Activated T-helper 1 cell treated with anti-CD3 and anti-CD28 coated beads, Interleukin-12 subunit alpha, Interleukin-12 subunit beta, Interleukin-2, Interleukin-4 antibody, amounts not matched to agents 30 ng/mL and 10 ng/mL and 1 ng/mL, durations not matched to agents 14 hours and 24 hours and 36 hours (primary cell): ENCODE measurements at places on chromosomes 1 and 21. TPM values are rescaled to one million over a fixed set of nuclear protein-coding genes. Genes with fewer than 3 reads are reported as not detected.

DNA sequence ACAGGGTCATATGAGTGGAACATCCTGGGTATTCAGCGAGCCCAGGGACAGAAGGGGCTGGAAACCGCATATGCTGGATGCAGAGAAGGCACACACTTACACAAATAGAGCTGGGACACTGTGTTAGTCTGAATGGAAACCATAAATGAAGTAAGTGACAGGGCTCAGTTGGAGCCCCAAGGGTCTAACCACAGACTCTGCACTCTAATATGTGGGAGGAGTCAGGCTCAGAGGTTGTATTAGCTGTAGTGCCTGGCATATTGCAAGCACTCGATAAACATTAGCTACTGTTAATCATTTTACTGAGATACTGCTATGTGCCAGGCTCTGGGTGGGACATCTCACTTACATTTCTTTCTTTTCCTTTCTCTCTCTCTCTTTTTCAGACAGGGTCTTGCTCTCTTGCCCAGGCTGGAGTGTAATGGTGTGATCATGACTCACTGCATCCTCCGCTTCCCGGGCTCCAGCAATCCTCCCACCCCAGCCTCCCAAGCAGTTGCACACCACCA is 6.5 kb upstream of the OLIG1 start:
- DNase-seq: no peak

The MAP10 gene
- 3.3 and 3.4 TPM in 2 replicates for total RNA-seq

The AGBL4 gene
- not detected in 2 replicates for total RNA-seq

DNA sequence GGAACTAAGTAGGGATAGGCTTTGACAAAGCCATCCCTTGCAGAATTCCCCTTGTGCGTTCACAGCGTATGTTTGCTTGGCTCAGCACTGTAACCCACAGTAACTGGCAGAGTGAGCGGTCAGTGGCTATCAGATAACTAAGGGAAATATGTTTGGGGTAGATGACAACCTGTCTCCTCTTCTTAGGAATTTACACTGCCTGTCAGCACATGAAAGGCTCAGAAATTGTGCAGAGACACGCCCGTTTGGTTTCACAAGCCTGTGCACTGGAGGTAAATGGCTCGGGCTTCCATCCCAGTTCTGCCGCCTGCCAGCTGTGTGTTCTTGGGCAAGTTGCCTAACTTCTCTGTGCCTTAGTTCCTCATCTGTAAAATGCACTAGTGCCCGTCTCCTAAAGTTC is 101.2 kb downstream of the PRDM2 start:
- no peak for DNase-seq

- DNase-seq: no peak
Measured at GRCh38 chr21:29296446-29296845, 2.3 kb upstream of the BACH1 start.

GRCh38 chr1:86194491-86195034 is 38.0 kb upstream of the COL24A1 start:
- DNase-seq: no peak

The CREB3L4 gene
- total RNA-seq: 8.1 and 9.8 TPM in 2 replicates

- no peak for DNase-seq
Measured at GRCh38 chr1:248861616-248862015, 2.7 kb upstream of the ZNF692 start.

The HCN3 gene
- total RNA-seq: 2.5 and 3.3 TPM in 2 replicates

- DNase-seq: no peak
Measured at GRCh38 chr1:29653034-29653810, 416.9 kb downstream of the PTPRU start.

DNA sequence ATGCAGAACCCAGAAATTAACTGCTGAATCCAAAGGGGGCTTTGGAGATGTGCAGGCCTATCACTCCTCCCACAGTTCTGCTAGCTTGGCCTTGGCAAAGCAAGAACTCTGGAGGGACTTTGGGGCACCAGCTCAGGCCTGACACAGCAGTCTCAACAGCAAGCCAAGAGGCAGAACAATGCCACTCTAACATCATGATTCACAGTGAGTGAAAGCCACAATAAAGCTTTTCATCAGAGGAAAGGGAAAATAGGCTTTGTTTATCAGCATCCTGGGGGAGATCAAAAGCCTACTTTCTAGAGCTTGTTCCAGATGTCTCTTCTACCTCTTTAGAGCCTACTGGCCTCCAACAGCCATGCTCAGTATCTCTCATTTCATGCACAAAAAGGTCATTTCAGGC is 283.4 kb downstream of the KCNH1 start:
- DNase-seq: no peak

DNA sequence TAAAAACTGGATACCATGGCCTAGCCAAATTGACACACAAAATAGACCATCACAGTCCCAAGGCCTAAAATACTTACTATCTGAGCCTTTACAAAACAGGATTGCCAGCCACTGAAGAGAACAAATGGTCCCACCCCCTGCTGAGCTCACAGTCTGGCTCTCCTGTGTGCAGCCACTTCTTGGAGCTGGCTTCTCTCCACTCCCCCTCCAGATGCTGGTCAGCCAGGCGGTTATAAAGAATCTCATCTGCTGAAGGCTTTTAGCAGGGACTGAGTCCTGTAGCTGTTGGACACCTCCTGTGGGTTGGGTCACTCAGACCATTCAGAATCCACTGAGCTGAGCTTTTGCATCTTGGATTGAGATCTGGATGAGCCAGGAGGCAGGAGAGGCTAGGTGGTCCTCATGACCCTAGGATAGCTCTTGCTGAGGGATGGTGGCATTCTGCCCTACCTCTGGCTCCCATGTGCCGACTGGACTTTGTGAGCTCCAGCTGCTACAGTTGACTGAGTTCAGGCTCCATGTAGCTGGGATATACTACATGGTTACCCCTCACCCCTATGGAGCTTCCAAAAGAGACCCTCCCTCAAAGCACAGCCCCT is 16.1 kb downstream of the OXCT2 start:
- DNase-seq: no peak

The TPR gene
- 174 and 179 TPM in 2 replicates for total RNA-seq

- DNase-seq: no peak
Measured at GRCh38 chr21:36839123-36839522, 127.3 kb downstream of the HLCS start.

GRCh38 chr21:33668180-33668579 is 25.9 kb downstream of the ITSN1 start:
- DNase-seq: no peak

The DLGAP3 gene
- total RNA-seq: 0.65 and 0.93 TPM in 2 replicates

DNA sequence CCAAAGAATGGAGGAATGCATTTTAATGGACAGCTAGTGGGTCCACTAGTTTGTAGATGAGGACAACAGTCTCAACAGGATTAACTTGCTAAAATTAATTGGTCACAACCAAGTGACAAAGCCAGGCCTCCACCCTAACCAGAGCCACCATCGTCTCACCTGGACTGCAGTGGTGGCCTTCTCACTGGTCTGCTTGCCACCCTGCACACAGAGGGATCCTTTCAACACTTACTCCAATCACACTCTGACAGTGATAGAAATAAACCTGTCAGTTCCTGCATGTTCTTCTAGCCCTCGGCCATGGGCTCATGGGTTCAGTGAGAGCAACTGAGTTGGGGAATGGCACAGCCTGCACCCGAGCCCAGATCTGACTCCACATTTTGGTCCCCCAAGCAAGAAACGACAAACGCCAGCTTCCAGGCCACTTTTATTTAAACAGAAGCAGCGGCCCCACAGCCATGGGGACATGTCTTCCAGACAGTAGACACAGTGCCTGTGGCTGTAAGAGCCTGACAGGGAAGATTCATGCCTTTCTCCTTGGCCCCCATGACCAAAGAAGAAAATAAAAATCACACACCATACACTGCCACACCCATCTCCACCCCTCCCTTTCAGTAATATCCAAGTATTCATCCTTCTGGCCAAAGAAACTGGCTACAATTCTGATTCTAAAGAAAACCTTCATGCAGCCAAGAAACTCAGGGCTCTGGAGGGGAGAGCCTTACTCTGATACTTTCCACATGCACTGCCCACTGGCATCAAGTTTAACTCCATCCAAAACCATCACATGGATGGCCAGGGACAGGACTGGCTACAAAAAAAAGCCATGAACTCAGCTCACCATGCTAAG is 37.6 kb downstream of the DHCR24 start:
- DNase-seq: no peak

- DNase-seq: no peak
Measured at GRCh38 chr1:220770245-220770913, 16.3 kb upstream of the MTARC1 start.

DNA sequence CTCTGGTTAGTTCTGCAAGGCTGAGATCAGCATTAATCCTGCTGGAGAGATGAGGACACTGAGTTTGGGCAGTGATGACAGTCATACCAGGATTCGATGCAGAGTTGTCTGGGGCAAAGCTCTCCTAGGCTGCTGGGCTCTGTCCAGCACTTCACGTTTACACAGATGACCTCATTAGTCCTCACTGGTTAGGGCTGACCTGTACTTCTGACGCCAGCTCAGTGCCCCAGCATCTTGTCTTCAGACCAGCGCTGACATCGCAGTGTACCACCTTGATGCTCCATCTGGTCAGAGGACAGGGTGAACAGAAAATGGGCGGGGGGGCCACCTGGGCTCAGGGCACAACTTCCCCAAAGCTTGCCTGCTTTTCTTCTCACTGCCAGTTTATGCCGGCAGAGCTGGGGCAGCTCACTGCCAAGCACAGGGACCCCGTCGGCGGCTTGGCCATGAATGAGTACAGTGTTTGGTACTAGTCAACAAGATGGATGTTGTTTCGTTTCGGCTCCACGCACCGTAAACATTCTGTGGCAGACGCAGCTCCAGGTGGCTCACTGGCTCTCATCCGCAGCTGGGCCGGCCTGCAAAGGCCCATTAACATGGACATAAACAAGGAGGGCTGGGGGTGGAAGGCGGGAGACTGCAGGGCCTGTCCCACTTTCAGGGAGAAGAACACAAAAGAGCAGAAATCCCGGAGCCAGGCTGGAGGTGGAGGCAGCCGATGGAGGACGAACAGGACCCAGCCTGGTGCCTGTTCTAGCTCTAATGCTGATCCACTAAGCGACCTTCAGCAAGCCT is 118.7 kb downstream of the GLIS1 start:
- DNase-seq: no peak

- DNase-seq: no peak
Measured at GRCh38 chr21:34959607-34960006, 89.5 kb downstream of the RUNX1 start.

DNA sequence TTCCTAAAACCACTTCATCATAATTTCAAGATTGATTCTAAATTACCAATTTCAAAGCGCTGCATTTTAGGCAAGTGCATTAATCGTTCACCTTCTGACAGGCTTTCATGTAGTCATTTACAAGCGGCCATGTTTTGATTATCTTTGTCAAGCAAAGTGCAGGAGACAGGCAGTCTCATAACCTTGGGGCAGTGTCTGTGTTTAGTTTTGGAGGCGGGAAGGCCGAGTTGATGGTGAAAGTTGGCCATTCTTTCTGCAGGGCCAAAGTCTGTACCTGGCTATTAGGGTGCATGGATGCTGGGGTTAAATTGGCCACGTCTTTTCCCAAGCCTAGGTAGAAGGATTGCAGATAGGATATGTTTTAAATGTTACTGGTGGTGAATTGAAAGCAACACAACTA is 2.9 kb downstream of the AGPAT3 start:
- no peak for DNase-seq

DNA sequence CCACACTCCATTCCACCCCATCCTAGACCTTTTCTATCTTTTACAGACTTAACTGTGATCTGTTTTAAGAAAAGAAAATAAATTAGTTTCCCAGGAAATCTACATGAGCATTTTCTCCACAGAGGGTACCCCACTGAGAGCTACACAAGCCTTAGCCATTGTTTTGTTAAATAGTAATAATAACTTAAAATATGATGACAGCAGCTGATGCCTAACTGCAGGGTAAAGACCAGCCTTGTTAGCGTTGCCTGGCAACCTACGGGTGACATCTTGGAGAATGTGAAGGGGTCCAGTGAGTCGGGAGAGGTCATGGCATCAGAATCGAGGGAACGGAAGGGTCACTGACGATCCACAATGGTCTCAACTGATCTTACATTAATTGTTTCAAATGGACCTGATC is 233.2 kb upstream of the PBX1 start:
- no peak for DNase-seq

GRCh38 chr1:118145721-118146120 is 39.3 kb downstream of the SPAG17 start:
- no peak for DNase-seq

DNA sequence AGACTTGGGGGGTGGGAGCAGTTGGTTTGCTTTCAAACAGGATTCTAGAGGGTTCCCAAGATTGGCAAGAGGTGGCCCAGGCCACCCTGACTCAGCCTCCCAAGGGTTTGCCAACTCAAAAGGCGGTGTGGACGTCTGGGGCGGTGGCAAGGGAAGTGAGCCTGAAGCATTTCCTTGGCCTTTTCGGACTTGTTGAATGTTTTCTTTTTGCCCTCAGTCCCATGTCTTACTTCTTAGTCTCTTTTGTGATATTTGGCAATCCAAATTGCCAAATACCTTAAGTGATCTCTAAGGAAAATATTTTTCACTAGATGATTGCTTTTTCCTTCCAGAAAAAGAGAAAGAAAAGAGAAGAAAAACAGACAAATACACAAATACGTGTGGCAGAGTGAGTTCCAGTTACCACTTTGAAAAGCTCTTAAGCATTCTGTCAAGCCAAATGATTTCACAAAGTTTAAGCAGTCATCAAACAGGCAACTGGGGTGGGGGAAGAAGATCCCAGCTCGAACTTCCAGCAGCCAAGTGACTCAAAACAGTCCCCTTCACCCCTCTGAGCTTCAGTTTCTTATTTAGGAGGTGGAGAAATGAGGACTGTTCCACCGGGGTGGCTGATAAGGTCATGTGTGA is 374.6 kb upstream of the USP24 start:
- no peak for DNase-seq

The BATF3 gene
- total RNA-seq: 89.8 and 94.9 TPM in 2 replicates

GRCh38 chr1:152752225-152752624 is 5.6 kb upstream of the KPRP start:
- no peak for DNase-seq

The HAPLN2 gene
- not detected in 2 replicates for total RNA-seq

GRCh38 chr1:160226623-160227022 is 21.4 kb downstream of the PEA15 start:
- DNase-seq: no peak

- DNase-seq: no peak
Measured at GRCh38 chr1:210372931-210373627, 44.4 kb downstream of the HHAT start.

GRCh38 chr1:19372602-19373001 is 60.5 kb downstream of the SLC66A1 start:
- DNase-seq: no peak

The CGN gene
- total RNA-seq: 0.17 and 0.91 TPM in 2 replicates

GRCh38 chr1:36652011-36652410 is 169.3 kb upstream of the CSF3R start:
- DNase-seq: no peak

The SERPINC1 gene
- total RNA-seq: 0.26 TPM in 1 of 2 replicates, not detected in the other

DNA sequence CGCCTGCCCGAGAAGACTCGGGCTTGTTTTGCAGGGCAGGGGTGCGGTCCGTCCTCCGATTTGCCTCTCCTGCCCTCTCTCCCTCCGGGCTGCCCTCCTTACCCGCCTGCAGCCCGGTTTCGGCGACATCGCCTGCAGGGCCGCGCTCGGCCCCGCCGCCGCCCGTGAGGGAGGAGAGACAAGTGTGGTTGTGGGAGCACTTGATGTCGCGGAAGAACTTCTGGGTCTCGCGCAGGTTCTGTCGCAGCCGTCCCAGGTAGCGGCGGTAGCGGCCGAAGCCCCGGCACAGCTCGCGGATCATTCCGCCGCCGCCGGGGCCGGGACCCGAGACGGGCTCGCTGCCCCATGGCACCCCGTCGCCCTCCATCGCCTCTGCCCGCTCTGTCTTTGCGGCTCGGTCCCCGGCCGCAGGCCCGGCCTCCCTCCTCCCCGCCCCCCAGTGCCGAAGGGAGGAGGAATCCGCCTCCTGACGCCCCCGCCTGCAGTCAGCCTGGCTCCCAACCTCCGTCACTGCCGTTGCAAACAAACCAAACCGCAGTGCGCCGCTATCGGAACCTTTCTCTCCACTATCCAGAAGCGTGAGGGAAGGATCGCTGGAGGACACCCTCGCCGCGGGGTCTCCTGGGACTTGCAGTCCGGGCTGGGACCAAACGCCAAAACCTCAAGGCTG is at the start of gene DSTYK:
Gene DSTYK, minus strand, starts transcription at position 534 of the 670 bp plus-strand sequence. Its CDS starts 167 bp downstream, at position 367.
- DNase-seq: peak; percentile 89

The KCNC4 gene
- total RNA-seq: 11.8 and 14.3 TPM in 2 replicates
